Smooth muscle cell of the coronary artery (primary cell): ENCODE measurements at places on chromosomes 6 and 20. TPM values are rescaled to one million over a fixed set of nuclear protein-coding genes. Genes with fewer than 3 reads are reported as not detected.

FRMD1 gene
- total RNA-seq, result not detected in 2 replicates

TRMT11 gene
- total RNA-seq, result 12.5 and 18.6 TPM in 2 replicates

ESR1 gene
- total RNA-seq, result 0.83 and 4.6 TPM in 2 replicates

MRPS18B gene
- 36.3 and 43.5 TPM in 2 replicates for total RNA-seq

ULBP3 gene
- 5.0 and 5.2 TPM in 2 replicates for total RNA-seq
